ENCODE measurements at places on chromosomes 1 and 21.

GRCh38 chr1:16043521-16043920, at the start of gene CLCNKB:
TSS of gene CLCNKB (plus strand) at chr1:16043782. CDS start at chr1:16044493, 711 bp downstream.
- DNase-seq = no peak

DNA sequence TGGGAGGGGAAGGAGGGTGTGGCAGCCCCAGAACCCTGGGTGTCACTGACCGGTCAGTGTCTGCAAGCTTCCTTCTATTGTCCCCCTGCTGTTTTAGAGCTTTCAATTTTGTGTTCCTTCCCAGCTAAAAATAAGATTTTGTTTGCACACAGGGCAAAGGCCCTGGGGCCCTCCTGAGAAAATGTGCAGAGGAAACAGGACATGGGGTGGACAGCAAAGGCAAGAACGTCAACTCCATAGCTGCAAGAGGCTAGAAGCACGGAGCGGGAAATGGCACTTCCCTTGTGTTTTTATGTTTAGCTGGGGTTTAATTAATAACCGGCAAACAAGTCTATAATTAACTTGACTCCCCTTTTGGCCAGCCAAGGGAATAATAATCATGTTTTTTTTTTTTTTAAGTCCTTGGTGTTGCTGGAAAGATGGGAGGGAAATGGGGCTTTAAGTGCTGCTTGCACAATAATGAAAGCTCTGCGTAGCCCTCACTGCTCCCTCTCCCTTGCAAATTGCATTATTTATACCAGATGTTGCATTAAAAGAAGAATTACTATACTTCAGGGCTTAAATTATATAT, 261.4 kb upstream of the USP24 start:
- DNase-seq = no peak

DNA sequence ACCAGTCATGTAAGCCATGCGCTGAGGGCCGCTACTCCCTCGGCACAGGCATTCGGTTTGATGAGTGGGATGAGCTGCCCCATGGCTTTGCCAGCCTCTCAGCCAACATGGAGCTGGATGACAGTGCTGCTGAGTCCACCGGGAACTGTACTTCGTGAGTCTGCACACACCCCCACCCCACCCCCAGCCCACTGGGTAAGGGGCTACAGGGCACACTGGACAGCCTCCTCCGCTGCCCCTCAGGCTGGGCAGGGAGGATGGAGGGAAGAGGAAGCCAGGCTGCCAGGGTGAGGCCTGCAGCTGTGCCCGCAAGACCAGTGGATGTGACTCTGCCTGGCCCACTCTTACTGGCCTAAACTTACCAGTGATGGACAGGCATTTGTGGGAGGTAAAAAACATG, 49.2 kb upstream of the SARS1 start:
- DNase-seq = no peak

DNA sequence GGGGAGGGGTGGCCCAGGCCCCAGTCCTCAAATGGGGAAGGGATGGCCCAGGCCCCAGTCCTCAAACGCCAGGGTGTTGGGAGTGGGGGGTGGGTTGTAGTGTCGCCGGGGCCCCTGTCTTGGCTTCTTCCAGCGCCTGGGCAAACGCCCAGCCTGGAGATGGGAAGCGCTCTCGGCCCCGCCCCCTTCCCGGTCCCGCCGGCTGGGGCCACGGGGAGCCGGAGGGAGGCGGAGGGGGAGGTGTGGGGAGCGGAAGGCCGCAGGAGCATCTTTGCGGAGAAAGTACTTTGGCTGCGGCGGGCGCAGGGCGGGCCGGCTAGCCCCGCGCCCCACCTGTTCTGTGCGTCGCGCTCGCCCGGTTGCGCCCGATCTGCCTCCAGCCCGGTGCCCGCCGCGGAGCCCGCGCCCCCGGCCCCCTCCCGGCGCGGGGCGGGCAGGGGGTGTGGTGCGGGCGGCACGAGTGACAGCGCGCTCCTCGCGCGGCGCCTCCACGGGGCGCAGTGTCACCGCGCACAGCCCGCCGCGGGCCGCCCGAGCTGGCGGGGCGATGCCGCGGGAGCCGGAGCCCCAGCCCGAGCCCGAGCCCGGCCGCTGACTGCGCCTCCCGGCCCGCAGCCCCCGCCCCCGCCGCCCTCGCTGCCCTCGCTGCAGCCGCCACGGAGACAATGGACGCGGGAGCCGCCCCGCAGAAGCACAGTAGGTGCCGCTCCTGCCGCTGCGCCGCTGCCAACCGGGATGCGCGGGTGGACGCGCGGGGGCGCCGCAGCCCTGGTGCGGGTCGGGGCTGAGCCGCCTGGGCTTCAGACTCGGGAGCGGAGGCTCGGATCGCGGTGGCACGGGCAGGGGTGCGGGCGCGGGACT, 31.1 kb upstream of the PEX10 start:
- no peak for DNase-seq

DNA sequence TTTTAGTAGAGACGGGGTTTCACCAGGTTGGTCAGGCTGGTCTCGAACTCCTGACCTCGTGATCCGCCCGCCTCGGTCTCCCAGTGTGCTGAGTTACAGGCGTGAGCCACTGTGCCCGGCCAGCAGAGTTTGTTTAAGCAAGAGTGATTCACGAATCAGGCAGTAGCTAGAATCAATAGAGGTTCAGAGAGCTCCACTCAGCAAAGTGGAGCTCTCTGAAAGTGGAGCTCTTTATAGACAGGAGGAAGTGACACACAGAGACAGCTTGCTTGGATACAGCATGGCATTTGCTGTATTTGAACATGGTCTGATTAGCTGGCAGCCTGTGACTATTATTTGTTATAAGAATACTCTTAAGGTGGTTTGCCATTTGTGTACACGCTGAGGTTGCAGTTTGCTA, 27.1 kb upstream of the CD34 start:
- no peak for DNase-seq

- DNase-seq = no peak
These were observed 48.7 kb upstream of the PRDM2 start for GRCh38 chr1:13651279-13651678.

GRCh38 chr1:229843627-229844238, 217.7 kb downstream of the URB2 start:
- DNase-seq = peak; percentile 7

DNA sequence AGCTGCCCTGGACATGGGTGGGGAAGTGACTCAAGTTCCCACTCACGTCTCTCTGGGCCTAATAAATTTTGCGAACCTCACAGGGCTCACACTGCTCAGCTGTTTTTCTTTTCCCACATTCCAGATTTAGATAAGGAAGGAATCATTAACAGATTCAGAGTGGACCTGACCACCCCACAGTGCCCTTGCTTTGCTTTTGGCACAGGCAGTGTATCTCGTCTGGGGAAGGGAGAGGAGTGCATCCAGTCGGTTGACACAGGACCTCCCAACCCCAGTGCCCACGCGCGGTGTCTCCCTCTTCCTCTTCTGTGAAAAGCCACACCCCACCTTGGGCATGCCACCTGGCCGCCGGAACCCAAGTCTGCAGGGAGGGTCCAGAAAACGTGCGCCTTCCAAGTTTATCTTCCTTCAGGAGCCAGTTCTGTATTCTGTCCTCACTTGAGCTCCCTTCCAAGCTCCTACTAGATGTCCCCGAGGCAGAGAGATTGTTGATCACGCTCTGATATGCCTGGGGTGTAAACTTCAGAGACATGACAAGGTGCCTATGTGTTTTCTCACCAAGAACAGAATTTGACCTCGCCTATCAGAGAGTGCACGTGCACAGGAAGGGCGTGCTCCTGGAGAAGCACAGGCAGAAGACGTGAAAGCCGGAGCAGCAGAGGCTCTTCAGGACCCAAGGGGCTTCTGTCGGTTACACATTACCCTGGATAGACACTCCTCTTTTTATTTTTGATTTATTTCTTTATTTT, 9.5 kb upstream of the SLC2A5 start:
- no peak for DNase-seq

DNA sequence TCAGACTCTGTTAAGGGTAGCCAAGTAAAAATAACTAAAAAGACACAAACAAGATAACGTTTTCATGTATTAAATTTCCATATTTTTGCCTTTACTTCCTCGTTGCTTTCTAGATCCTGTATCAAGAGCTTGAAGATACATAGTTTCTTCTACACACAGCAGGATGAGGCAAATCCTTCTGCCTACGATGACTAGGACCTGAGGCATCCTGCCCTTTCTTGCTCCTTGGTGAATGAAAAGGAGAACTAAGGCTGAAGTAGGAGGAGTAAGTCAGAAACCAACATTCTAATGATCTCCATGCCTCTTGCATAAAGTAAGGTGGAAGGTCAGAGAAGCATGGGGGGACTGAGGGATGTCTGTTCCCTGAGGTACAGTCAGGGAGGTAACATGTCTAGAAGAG, 102.6 kb downstream of the GPATCH2 start:
- no peak for DNase-seq

DNA sequence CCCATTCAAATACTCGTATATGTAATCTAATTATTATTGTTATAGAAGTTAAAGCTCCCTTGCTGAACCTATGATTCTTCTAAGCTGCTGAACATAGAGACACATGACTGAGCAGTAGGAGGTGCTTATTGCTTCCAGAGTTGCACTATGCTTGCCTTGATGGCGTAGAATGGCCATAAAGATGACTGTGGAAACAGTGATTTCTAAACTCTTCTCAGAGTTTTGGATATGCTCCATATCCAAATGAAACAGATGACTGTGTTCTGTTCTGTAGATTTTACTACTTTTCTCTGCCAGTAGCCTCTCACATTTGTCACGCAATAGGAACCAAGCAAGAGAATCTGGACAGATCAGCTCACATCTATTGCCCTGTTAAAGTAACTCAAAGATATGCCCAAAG, 88.1 kb upstream of the CACYBP start:
- no peak for DNase-seq

- DNase-seq = no peak
These were observed 109.6 kb downstream of the SLC45A1 start for GRCh38 chr1:8427493-8427892.

DNA sequence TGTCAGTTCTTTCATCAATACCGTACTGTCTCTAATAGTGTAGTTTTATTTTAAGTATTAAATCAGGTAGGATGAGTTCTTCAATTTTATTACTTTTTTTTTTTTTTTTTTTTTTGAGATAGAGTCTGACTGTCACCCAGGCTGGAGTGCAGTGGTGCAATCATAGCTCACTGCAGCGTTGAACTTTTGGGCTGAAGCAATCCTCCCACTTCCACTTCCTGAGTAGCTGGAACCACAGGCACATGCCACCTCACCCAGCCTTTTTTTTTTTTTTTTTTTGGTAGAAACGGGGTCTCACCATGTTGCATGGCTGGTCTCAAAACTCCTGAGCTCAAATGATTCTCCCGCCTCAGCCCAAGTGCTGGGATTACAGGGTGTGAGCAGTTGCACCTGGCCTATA, 44.3 kb downstream of the INAVA start:
- no peak for DNase-seq

- no peak for DNase-seq
These were observed 1.5 kb downstream of the MXRA8 start for GRCh38 chr1:1356796-1357401.

DNA sequence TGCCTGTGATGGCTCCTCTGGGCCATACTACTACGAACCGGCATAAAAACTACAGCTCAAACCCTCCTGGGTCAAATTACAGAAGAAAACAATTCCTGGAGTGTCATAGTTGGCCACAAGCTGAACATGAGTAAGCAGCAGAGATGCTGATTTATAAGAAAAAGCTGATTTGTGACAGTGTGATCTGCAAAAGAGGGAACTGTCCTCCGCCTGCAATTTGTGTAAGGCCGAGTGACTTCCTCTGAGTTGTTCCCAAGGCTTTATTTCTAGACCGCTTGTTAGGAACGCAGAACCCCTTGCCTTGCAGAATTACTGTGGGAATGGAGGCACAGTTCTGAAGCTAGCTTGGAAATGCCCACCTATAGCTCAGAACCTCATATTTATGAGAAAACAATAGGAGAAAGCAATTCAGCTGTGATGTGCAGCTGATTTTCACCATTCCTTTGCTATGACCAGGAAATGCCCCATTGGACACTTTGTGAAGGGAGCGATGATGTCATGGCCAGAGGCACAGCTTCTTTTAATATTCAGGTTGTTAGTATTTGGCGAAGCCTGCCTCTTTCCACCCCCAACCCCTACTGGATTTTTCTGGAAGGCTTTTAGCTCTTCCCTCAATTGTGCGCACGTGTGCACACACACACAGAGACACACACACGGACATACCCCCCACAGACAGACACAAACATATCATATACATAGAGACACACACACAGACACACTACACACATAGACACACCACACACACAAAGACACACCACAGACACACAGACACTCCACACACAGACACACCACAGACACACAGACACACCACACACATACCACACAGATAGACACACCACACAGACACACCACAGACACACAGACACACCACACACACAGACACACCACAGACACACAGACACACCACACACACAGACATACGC, 47.6 kb downstream of the IER5 start:
- peak; percentile 67 for DNase-seq

DNA sequence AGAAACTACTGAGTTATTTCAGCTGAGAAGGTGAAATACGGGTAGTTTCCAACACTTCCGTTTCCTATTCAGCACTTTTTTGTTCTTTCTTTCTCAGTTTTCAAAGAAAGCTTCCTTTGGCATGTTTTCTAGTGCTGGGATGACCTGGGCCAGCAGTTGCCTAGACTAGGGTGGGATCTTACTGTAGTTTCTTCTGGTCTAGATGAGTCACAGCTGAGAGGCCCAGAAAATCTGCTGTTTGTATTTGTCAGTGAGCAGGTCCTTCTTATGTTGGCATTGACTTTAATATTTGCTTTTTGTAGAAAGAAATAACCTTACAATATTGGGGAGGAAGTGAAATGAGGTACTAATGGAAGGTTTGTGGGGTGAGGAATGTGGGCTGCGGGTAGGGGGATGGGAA, 22.2 kb downstream of the C1orf21 start:
- DNase-seq = no peak

GRCh38 chr1:116392717-116393404, 19.8 kb downstream of the ATP1A1 start:
- DNase-seq = no peak

DNA sequence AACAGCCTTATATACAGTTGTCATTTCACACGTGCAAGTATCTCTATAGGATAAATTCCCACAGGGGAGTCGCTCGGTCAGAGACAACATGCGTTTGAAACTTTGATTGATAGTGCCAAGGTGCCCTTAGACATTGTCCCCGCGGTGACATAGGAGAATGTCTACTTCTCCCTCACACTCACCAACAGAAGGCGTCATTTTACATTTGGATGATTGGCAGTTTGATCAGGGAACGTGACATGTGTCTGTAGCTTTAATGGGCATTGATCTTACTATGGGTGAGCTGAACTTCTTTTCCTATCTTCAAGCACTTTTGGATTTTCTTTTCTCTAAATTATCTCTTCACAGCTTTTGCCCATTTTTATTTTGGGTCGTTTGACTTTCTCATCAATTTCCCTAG, 42.6 kb upstream of the PAX7 start:
- no peak for DNase-seq

DNA sequence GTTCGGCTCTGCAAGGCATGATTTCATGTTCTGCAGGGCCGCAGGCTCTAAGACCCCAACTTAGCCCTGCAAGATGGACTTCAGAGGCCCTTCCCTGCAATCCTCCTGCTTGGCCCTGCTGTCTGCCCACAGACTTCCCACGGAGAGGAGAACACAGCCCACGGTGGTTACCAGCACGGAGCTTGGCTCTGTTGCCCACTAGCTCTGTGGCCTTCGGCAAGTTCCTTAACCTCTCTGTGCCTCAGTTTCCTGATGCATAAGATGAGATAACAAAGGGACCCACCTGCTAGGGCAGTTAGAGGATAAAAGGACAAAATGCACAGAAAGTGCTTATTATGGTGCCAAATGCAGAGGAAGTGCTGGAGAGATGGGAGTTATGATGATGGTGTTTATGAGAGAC, 200.4 kb downstream of the HUNK start:
- no peak for DNase-seq

All from hematopoietic multipotent progenitor cell treated with erythropoietin and hydrocortisone succinate and interleukin-3 and kit ligand, for 17 days (in vitro differentiated cells).